ENCODE measurements at places on chromosomes 2 and 18.

GRCh38 chr2:159262226-159262625 lies 24.3 kb downstream of the WDSUB1 start:
- no peak for DNase-seq

DNA sequence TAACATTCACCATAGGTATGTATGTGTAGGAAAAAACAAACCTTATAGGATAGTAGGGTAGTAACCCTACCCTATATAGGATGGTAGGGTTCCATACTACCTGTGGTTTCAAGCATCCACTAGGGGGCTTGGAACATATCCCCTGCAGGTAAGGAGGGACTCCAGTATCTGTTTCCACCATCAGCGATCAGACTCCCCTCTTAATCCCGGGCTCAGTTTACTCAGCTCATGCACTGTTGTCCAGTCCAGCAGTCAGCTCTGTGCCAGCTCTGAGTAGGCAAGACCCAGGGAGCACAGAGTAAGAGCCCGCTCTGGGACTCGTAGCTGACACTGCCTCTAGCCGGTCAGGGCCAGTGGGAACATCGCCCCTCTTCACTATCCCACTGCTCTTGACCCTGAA lies 61.7 kb downstream of the MEX3C start:
- DNase-seq, result no peak

DNA sequence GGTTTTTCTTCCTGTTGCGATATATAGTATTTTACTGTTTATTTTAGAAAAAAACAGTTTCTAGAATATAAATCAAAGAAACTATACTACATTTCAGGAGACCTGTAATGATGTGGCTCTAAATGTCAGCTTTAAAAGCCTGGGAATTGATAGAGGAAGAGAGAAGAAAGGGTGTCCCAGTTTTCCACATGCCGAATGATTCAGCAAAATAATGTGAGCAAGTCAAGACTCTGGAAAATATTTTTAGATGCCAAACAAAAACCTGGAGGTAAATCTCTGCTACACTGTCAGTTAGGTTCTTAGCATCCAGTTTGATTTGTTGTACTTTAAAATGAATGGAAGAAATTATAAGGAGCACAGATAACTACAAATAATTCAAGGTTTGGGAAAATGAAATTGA lies 67.1 kb upstream of the DSG1 start:
- no peak for DNase-seq

DNA sequence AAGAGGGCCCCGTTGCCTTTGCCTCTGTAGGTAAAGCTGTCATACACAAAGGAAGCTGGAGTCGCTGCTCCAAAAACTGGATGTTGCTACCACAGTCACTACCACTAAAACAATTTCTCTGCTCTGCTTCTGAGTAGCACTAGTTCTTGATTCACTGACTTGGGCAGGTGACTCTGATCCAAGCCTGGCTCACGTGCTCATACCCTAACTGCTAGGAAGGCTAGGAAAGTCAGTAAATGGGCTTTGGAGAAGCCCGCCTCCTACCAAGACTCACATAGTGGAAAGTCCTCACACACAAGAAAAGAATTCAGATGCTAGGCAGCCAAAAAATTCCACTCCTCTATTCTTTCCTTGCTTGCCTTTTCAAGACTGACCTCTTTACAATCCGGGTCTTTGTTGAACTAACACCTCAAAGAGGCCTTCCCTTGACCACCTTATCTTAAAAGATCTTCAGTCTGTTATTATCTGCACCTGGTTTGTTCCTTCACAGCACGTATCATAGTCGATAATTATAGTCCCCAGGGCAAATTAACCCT lies 11.4 kb upstream of the DYNC1I2 start:
- DNase-seq, result no peak

DNA sequence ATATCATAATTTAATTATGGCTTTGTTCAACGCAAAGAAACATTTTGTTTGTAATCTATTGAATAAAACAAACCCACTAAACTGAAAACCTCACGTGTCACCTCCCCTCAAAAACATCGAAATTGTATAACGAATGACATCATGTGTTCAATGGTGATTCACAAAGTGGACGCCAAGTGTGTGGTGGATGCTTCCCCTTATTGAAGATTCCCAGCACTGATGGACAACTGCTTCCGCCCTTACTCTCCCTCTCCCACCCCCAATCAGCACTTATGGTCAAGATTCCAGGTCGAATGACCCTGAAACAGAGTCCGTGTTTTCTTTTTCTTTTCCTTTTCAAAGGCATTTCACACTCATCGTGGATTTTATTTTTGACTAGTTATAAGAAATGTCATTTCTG lies 383.0 kb upstream of the SMIM21 start:
- no peak for DNase-seq

GRCh38 chr2:218888341-218888740 lies 7.7 kb downstream of the WNT10A start:
- no peak for DNase-seq

DNA sequence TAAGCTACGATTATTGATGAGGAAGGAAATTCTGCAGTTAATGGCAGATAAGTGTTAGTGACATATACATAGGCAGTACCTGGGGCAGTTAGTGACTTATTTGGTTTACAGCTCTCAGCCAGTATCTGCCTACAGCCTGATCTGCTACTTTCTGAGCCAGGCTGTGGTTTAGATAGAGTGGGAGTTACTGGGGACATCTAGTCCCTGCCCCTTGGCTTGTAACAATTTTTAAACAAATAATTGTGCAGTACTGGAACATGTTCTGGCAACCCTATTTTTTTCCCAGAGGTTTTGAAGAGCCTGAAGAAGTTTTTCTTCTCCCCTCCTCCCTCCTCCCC lies 2.3 kb downstream of the KIF5C start:
- peak; percentile 88 for DNase-seq

- DNase-seq, result no peak
Observed at GRCh38 chr2:29579495-29580169, 341.8 kb downstream of the ALK start.

DNA sequence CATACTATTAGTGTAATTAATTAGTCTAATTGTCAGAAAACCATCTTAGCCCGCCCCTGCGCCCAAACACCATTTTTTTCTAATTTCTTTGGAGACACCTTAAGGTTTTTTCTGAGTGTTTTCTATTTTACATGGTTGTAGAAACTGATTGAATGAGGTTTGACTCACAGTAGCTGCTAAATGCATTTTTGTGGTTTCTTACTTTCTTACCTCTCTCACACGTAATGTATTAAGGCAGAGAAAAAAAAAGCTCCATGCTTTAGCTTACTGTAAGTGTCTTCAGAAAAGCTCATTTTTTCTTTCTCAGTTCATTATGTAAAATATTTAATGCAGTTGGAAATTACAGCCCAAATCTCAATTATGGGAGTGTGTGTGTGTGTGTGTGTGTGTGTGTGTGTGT lies 548.5 kb upstream of the LRRTM4 start:
- DNase-seq, result no peak

GRCh38 chr2:175935289-175936181 lies 66.5 kb downstream of the LNPK start:
- no peak for DNase-seq
